Thymus (tissue), 14 donors: ENCODE measurements at places on chromosomes 2 and 18. TPM values are rescaled to one million over a fixed set of nuclear protein-coding genes. Genes with fewer than 3 reads are reported as not detected.

DNA sequence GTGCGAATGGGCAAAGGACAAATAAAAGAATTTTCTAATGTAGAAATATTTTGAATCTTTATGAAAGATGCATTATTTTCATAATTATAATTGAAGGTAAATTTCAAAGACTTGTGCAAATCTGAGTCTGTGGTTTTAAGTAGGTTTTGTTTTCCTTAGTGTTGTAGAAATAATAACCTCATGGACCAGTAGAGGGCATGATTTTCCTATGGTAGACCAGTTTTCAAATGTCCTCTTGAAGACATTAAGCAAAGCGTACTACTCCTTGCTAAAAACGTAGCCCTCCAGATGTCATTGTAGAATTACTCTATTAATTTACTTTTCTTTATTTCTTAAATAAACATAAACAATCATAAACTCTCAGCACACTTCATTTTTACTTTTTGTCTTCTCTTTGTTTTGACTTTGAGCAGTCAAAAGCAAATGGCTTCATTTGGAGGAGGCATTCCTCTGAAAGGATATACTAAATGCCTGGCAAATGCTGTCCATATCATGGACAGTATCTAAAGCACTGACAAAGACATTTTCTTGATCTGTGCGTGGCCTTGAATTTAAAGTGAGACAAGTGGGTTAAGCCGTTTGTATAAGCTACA, 85.8 kb upstream of the FAM237A start:
- DNase-seq, result no peak

DNA sequence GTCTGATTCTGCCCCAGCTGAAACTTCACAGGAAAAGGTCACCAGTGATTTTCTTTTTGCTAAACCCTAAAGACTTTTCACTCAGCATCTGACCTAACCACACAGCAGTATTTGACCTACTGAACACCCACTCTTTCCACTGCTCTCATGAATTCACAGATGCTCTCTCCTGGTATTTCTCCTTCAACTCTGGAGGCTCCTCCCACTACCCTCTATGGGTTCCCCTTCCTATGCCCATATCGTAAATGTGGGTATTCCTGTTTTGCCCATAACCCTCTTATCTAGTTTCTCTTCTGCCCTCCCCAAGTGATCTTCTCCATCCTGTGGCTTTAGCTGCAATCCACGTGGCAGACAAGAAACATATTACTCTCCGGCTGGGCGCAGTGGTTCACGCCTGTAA, 7.6 kb downstream of the PLEKHM3 start:
- DNase-seq, result no peak

DNA sequence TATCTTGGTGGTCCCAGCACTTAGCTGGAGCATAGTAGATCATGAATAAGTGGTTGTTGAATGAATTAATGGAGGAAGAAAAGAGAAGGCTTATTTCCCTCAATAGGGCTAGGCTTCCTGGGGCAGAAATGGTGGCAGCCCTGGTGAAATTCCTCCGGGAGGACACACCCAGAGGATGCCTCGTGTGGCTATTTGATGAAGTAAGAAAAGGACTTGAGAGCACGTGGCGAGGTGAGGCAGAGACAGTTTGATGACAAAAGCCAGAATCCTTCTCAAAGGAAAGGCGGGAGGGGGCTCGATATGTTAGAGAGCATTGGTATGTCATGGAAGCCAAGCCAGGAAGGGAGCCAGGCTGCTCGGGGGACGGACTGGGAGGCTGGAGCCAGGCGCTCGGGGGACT, 14.7 kb downstream of the FAM228A start:
- no peak for DNase-seq

- no peak for DNase-seq
Observed at GRCh38 chr2:39693245-39693644, 27.5 kb downstream of the TMEM178A start.

DNA sequence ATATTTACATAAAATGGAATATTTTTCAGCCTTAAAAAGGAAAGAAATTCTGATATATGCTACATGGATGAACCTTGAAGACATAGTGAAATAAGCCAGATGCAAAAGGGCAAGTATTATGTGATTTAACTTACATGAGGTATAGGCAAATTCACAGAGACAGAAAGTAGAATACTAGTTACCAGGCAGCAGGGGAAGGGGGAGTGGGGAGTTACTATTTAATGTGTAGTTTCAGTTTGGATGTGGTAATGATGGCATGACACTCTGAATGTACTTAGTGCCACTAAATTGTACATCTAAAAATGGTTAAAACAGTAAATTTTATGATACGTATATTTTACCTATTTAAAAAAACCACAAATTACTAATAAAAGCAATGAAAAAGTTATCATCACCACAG, 12.1 kb downstream of the METTL4 start:
- no peak for DNase-seq

DNA sequence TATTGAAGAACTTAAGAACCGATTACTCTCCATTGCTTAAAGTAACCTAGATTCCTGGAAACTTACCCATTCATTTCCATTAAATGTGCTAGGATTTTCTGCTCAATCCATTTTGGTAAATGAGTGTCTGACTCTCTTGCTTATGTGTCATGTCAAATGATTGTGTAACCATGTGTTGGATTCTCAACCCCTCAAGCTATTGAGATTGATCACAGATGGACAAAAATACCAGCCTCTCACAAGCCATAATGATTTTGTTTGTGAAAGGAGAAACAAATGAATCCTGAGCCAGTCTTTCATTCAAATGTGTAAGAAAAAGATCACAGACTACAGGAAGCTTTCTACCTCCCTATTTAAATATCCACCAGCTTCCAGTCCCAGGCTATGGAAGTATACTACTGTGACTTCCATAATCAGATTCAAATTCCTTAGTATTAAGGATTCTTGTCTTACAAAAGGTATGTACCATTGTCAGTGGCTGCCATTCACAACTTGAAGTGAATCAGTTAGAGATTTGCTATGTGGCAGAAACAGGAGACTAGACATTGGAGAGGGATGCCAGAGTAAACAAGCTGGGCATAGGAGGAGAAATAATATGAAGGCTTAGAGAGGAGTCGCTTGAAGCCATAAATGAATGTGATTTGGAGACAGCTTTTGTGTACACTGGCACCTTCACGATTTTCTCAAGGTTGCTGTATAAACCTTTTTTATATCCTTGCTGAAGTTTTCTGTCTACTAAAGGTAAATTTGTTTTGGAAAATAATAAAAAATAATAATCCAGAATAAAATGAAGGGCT, 498.5 kb upstream of the SETBP1 start:
- DNase-seq, result no peak

- DNase-seq, result no peak
Observed at GRCh38 chr2:17709897-17710296, 43.7 kb downstream of the SMC6 start.

DNA sequence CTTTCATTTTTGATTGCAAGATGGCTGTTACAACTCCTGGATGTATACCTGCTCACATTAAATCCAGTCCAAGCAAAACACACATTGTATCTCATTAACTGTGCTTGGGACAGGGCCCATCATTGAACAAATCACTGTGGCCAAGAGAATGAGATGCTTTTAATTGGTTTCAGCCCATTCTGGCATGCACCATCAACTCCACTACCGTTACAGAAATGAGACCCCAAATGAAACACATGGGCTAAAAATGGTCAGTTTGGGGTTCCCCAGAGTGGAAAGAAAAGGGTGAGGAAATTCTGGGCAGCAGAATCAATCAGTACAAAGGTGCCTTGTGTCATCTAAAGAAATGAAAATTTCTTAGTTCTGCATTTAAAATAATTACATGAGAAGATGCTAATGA, 52.7 kb downstream of the FAM171B start:
- no peak for DNase-seq

- DNase-seq, result no peak
Observed at GRCh38 chr2:235725016-235725489, 231.2 kb downstream of the AGAP1 start.

- no peak for DNase-seq
Observed at GRCh38 chr18:23204589-23205235, 69.4 kb downstream of the CABLES1 start.

GRCh38 chr2:65278531-65278981, 50.9 kb downstream of the ACTR2 start:
- no peak for DNase-seq

- DNase-seq, result no peak
Observed at GRCh38 chr18:2971741-2972552, 41.0 kb downstream of the LPIN2 start.

DNA sequence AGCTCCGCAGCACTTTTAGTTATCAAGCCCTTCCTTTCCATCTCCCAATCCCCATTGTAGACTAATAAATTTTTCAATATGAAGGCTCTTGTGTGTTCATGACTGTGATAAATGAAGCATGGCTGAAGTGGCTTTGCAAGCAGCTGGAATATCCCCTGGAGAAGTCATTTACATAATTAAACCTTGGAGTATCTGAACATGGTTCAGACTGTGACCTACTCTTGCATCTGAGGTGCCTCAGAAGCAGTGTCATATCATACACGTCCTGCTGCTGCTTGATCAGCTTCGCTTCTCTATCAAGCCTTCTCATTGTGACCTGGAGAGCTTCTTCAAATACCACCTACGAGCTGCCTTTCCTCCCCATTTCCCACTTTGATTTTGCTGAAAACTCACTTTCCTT, 48.4 kb upstream of the ZNF397 start:
- DNase-seq, result no peak

GRCh38 chr2:221924576-221924975, 352.5 kb upstream of the EPHA4 start:
- DNase-seq, result no peak

GRCh38 chr18:44033144-44033701, 647.5 kb upstream of the SETBP1 start:
- DNase-seq, result no peak

GRCh38 chr18:46385124-46385523, 271.9 kb downstream of the LOXHD1 start:
- DNase-seq, result no peak

The HJURP gene
- 5.8 TPM for polyA plus RNA-seq

The SFXN5 gene
- polyA plus RNA-seq, result 6.2 TPM

The MAP3K2 gene
- 16.5 TPM for polyA plus RNA-seq

The NT5DC4 gene
- polyA plus RNA-seq, result 0.25 TPM

The SGO2 gene
- 4.2 TPM for polyA plus RNA-seq

The TANC1 gene
- 13.0 TPM for polyA plus RNA-seq

The ARHGEF4 gene
- polyA plus RNA-seq, result 6.5 TPM
